ENCODE measurements at places on chromosomes 12 and 14.
A peak's percentile ranks its signal among the peaks of the same experiment; 100 is the strongest.

GRCh38 chr12:121507984-121508383, 72.8 kb downstream of the KDM2B start:
- DNase-seq, result no peak

DNA sequence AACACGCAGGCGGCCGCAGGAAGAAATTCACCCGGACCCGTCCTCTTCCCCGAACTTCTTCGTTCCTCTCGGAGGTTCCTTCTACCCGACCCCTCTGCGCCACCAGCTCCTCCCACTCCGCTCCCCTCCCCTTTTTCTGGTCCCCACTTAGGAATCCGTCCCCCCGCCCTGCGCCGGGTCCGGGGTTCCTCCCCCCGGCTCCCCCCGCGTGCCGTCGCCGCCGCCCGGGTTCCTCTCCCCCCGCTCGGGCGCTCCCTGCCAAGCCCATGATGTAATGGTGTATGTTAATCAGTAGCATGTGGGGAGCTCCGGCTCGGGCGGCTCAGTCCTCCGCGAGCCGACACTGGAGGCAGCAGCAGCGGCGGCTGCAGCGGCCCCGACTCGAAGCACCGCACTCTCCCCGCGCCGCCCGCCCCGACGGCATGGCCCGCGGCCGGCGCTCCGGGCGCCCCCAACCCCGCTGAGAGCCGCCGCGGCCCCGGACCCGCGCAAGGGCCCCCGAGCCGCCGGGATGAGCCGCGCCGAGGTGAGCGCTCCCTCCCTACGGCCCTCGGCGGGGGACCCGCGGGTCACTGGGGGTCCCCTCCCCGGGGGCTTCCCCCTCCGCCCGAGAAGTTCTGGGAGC, 1.0 kb upstream of the SAMD4A start:
- peak; percentile 71 for DNase-seq

GRCh38 chr12:19234981-19235871, 105.7 kb downstream of the PLEKHA5 start:
- DNase-seq, result no peak

- DNase-seq, result no peak
Measured at GRCh38 chr12:128551266-128551665, 272.5 kb downstream of the SLC15A4 start.

- peak; percentile 51 for DNase-seq
Measured at GRCh38 chr14:89185919-89186855, 230.8 kb downstream of the FOXN3 start.

- DNase-seq, result no peak
Measured at GRCh38 chr12:92206596-92206995, 61.0 kb upstream of the BTG1 start.

DNA sequence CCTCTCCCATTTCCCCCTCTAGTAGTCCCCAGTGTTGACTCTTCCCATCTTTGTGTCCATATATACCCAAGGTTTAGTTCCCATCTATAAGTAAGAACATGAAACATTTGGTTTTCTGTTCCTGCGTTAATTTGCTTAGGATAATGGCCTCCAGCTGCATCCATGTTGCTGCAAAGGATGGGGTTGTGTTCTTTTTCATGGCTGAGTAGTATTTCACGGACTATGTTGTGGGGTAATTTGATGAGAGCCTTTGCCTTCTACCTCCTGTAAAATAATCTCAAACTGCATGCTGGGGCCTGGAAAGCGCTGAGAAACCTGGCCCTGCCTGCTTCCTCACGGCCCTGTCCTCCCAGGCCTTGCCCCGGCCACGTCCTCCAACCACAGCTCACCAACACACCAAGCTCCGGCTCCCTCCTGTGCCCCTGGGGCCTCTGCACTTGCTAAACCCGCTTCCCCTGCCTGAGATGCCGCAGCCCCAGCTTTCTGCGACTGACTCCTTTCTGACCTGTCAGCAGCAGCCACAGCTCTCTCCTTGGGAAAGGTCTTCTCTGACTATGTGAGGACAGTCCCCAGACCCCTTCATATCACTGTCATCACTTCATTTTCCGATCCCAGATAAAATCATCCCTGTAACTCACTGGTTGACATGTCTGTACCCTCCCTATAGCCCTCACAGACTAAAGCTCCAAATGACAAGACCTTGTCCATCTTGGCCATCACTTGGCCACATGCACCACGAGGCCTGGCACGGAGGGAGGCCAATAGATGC, 19.8 kb downstream of the ITPK1 start:
- no peak for DNase-seq

- no peak for DNase-seq
Measured at GRCh38 chr12:63967358-63968145, 123.1 kb downstream of the SRGAP1 start.

GRCh38 chr12:126950266-126950665, 1316.7 kb upstream of the TMEM132C start:
- no peak for DNase-seq

- DNase-seq, result no peak
Measured at GRCh38 chr14:68373847-68374444, 418.9 kb downstream of the ZFP36L1 start.

- no peak for DNase-seq
Measured at GRCh38 chr12:43462741-43463140, 89.3 kb downstream of the ADAMTS20 start.

GRCh38 chr12:122090759-122091515, 12.4 kb downstream of the MLXIP start:
- peak; percentile 51 for DNase-seq

GRCh38 chr12:77433799-77434198, 368.4 kb upstream of the E2F7 start:
- DNase-seq, result peak; percentile 6

DNA sequence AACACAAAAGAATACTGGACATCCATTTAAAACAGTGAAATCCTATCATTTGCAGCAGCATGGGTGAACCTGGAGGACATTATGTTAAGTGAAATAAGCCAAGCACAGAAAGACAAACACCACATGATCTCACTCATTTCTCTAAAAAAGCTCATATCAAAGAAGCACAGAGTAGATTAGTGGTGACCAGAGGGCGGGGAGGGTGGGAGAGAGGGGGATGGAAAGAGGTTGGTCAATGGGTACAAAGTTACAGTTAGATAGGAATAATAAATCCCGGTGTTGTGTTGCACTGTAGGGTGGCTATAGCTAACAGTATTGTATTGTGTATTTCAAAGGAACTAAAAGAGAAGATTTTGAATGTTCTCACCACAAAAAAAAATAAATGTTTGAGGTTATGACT, 52.4 kb downstream of the DUSP6 start:
- no peak for DNase-seq

DNA sequence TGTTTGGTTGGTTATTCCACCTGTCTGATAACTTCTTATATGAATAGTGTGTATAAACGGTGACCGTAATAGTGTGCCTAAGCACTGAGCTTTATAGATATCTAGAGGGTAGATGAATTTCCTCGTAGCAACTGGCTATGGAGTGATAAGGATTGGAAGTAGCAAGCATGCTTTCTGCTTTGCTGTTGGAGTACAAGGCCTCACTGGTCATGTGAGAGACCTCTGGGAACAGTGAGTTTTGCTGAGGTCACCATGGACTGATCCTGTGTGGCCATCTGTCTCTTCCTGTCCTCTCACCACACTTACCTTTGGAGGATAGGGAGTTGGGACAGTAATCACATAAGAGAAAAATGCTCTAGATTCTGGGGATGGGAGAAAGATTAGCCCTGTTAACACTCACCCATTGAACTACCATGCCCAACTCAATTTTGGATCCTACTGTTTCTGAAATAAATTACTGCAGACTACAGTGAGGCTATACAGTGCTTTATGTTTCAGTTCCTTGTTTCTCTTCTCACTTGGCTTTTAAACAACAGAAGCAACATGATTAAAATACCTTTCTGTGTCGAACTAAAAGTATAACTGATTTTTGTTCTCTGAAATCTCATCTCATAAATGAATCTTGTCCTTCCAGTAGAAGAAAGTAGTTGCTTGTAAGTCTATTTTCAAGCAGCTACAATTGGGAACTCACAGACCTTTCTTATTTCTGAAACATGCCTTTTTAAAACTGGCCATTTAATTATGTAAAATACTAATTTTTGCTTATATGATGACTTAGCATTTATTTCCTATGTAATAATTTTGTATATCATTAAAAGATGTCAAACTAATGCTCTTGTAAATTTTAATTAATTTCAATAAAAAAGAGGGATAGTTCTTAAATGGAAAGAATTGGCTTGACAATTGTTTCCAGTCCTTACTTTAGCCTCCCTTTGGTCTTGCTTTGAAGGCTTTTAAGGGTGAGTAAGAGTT, 8.3 kb downstream of the TMX1 start:
- DNase-seq, result no peak

GRCh38 chr14:27175489-27175888, 577.7 kb upstream of the NOVA1 start:
- DNase-seq, result no peak

GRCh38 chr14:68104518-68104917, 284.9 kb downstream of the RAD51B start:
- peak; percentile 26 for DNase-seq

GRCh38 chr12:117688446-117688845, 280.3 kb downstream of the KSR2 start:
- DNase-seq, result no peak

DNA sequence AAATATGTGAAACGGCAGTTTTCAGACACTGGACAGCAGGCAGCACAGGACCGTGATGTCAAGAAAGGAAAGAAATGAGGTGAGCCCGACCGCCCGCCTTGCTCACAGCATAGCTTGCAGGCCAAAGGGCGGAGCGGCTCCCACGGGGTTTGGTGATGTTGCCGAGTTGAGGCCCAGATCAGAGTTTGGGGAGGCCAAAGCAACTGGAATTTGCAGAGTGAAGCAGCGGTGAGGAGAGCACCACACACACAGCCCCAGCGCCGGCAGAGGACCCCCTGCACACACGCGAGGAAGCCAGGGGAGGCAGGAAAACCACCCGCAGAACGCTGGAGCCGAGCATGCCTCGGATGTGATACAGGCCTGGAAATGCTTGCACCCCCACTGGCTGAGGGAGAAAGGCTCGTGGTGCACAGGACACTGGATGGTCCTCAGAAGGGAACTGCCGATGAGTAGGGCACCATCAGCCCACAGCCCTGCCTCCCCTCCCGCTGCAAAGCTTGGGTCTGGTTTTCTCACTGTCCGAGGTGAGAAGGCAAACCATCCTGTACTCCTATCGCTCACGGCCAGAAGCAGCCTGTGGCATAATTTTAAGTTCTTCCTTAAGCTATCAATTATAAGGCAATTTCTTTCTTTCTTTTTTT, 25.7 kb upstream of the PLD4 start:
- no peak for DNase-seq

DNA sequence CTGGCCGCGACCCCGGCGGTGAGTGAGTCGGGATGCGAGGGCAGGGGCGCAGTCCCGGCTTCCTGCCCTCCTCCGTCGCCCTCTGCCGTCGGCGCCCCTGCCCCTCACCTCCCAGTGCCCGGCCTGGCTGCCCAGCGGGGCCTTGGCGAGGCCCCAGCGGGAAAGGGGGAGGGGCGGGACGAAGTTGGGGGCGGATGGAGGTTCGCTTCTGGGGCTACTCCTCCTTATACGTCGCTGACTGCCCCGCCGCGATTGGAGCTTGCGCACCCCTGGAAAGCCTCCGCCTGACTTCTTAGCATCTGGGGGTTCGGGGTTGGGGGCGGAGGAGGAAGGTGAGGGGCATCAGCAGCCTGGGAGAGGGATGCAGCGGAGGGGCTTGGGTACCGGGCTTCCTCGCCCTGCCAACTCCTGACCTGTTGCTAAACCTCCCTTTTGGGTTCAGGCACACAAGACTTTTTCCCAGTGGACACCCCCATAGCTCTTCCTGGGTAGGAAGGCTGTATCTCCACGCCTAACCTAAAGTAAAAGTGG, 406 bp downstream of the TMEM263 start:
- DNase-seq, result peak; percentile 53

- no peak for DNase-seq
Measured at GRCh38 chr12:90071996-90072395, 363.4 kb upstream of the ATP2B1 start.

DNA sequence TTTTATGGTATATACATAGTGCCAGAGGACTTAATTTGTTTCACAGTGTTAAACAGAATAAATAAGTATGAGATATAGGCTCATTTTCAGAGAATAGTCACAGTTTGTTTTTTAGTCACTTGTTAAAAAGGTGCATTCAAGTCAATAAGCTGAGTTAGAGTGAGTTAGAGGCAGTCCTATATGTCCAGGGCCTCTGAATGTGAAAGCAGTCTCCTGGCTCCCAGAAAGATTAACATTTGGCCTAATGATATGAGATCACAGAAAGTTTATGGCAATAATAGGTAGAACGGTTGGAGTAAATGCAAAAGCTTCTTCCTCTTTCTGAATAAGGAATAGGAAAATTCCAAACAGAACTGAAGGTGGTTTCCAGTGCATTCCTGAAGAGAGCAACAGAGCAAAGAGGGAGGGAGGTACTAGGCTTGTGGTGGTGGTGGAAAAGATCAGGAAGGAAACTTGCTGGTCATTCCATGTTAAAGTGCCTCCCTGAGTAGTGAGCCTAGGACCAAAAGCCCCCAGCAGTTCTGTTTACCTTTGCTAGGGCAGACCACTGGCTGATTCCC, 54.4 kb downstream of the SLC38A4 start:
- peak; percentile 69 for DNase-seq

GRCh38 chr12:108826807-108827721, 30.3 kb downstream of the SSH1 start:
- DNase-seq, result no peak

DNA sequence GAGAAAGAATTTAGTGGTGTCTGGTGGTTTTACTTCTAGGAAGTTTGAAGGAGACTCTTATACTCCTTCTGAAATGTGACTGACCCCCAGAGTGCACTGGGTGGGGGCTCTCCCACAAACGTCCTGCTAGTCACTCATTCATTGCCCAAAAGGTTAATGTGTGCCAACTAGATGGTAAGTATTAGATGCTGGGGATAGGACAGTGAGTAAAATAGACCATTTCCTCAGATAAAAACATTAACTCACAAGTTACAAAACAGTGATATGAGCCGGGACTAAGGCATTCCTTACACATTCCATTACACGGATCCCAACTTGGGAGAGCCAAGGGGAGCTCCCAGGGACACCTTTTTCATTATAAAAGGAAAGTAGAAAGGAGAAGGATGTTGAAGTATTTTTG, 185.1 kb downstream of the ATXN7L3B start:
- no peak for DNase-seq

- DNase-seq, result no peak
Measured at GRCh38 chr12:106315523-106315922, 13.0 kb downstream of the TCP11L2 start.

GRCh38 chr14:62453226-62453625, 592.0 kb downstream of the KCNH5 start:
- no peak for DNase-seq

DNA sequence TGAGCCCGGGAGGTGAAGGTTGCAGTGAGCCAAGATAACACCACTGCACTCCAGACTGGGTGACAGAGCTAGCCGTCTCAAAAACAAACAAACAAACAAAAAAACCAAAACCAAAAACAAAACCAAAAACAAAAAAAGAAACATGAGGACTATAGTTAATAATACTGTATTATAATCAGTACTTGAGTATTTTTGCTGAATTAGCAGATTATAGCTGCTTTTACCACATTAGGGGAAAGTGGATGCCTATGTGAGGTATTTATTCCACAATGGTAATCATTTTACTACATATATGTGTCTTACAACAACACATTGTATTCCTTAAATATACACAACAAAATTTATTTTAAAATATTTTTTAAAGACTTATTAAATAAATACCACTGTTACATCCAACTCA, 101.4 kb upstream of the PPP4R3A start:
- no peak for DNase-seq

GRCh38 chr12:68815928-68816800, 8.2 kb downstream of the MDM2 start:
- DNase-seq, result no peak

All from H4 (cell line).